Pulmonary artery endothelial cell (primary cell): ENCODE measurements at places on chromosomes 3 and 15. TPM values are rescaled to one million over a fixed set of nuclear protein-coding genes. Genes with fewer than 3 reads are reported as not detected.

The HGD gene
- 0.26 TPM in 1 of 2 replicates, not detected in the other for total RNA-seq

The SCN11A gene
- 0.07 TPM in 1 of 2 replicates, not detected in the other for total RNA-seq

The TMEM45A gene
- total RNA-seq, result 4.0 and 4.3 TPM in 2 replicates

The CIDEC gene
- not detected in 2 replicates for total RNA-seq

The NPAP1 gene
- not detected in 2 replicates for total RNA-seq

The GOLGB1 gene
- total RNA-seq, result 39.3 and 41.0 TPM in 2 replicates

The ESYT3 gene
- 0.07 TPM in 1 of 2 replicates, not detected in the other for total RNA-seq

The NKIRAS1 gene
- total RNA-seq, result 6.3 and 10.0 TPM in 2 replicates

The ZNF662 gene
- total RNA-seq, result 1.3 and 1.4 TPM in 2 replicates

The ZPLD1 gene
- total RNA-seq, result 0.04 and 0.07 TPM in 2 replicates

The ELL3 gene
- total RNA-seq, result 2.0 and 2.8 TPM in 2 replicates

The GPR176 gene
- 78.3 and 84.3 TPM in 2 replicates for total RNA-seq

The LRRC31 gene
- total RNA-seq, result not detected in 2 replicates

The EXD1 gene
- not detected in 2 replicates for total RNA-seq

The KIF15 gene
- total RNA-seq, result 11.5 and 19.8 TPM in 2 replicates

The WHAMM gene
- total RNA-seq, result 3.2 and 5.8 TPM in 2 replicates

The SERINC4 gene
- total RNA-seq, result not detected in 2 replicates

The OR5H1 gene
- not detected in 2 replicates for total RNA-seq
